Fibroblast of skin of right quadriceps (primary cell): ENCODE measurements at places on chromosomes 7 and 10.
A peak's percentile ranks its signal among the peaks of the same experiment; 100 is the strongest.

DNA sequence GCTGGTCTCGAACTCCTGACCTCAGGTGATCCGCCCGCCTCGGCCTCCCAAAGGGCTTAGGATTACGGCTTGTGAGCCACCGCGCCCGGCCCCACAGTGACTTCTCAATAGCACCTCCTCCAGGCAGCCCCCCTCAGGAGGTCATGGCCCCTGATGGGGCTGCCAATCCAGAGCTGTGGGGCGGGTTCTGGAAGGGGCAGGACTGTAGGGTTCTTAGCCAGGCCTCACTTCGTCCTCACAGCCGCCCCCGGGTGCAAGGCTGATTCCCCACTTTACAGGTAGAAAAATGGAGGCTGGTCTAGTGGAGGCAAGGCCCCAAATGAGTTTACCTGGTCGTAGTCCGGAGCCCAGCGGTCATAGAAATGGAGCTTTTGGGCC, 638 bp downstream of the METTL27 start:
- no peak for DNase-seq

GRCh38 chr7:98956937-98957336, 78.6 kb downstream of the TRRAP start:
- peak; percentile 19 for DNase-seq

DNA sequence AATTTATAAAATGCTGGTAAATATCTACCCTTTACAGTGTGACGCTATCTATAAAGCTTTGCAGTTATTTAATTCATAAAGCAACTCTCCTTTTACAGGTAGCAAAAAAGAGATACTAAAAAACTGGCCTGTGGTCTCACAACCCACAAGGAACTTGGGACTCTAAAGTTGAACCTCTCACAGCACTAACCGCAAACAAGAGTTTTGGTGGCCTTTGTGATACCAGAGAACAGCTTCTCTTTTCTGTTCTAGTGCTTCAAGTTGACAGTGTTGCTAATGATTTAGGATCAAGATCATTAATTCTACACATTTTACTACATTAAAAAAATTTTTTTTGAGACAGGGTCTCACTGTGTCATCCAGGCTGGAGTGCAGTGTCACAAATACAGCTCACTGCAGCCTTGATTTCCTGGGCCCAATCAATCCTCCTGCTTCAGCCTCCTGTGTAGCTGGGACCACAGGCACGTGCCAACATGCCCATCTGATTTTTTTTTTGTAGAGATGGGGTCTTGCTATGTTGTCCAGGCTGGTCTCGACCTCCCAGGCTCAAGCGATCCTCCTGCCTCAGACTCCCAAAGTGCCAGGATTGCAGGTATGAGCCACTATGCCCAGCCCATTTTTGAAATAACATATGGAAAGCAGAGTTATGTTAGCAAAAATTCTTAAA, 56.0 kb upstream of the ST8SIA6 start:
- no peak for DNase-seq

DNA sequence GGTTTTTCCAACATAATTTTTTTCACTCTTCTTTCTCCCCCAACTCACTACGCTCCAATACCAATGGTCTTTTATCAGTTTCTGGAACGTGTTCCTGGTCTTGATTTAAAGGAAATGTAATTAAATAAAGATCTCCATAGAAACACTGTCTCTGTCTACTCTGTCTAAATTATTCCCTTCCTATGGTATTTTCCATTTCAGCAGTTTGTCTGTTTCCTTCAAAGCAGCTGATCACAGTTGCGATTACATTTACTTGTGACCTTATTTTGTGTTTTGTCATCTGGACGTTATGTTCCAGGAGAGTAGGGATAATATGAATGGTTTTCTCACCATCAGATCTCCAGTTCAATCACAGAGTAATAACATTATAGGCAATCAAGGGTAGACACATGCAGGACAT, 359.2 kb downstream of the NRG3 start:
- no peak for DNase-seq

- no peak for DNase-seq
These were observed 176.5 kb upstream of the PHF14 start for GRCh38 chr7:10797157-10797556.

DNA sequence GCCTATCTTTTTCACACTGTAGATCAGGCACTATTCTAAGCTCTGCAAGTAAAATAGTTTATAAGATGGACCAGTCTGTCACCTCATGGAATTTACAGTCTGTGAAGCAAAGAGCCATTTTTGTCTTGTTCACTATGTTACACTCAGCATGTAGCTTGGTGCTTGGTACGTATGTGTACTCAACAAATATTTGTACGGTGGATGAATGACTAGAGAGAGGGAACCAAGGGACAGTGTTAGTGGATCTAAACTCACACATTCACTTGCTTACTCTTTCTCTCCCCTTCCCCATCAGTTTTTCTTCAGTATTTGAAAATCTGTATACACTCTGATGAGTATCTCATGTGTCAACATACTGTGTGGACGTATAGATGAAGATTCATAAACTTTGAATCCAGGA, 45.9 kb downstream of the PTF1A start:
- DNase-seq = no peak

- DNase-seq = no peak
These were observed 67.9 kb upstream of the AFAP1L2 start for GRCh38 chr10:114471906-114472876.

- DNase-seq = peak; percentile 99
These were observed 74.5 kb downstream of the BMPER start for GRCh38 chr7:33979807-33980355.

DNA sequence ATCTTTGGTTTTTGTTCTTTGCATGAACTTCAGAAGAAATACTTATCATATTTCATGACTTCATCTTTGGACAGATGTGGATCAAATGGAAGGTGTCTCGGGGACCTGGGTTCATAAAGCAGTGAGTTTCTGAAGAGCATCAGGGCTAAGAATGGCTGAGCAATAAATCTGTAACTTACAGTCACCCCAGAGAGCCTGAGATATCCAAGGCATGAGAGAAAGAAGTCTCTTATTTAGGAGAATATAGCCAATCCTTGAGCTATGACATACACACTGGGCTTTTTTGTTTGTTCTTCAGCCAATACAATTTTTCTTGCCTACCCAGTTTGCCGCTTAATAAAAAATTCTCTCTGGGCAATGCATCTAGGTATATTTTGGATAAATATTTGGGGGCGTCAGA, 252.6 kb upstream of the INHBA start:
- no peak for DNase-seq

- DNase-seq = no peak
These were observed 355.2 kb downstream of the TNS3 start for GRCh38 chr7:47226696-47227095.

GRCh38 chr10:33216661-33217427, 117.6 kb downstream of the NRP1 start:
- DNase-seq = peak; percentile 79

DNA sequence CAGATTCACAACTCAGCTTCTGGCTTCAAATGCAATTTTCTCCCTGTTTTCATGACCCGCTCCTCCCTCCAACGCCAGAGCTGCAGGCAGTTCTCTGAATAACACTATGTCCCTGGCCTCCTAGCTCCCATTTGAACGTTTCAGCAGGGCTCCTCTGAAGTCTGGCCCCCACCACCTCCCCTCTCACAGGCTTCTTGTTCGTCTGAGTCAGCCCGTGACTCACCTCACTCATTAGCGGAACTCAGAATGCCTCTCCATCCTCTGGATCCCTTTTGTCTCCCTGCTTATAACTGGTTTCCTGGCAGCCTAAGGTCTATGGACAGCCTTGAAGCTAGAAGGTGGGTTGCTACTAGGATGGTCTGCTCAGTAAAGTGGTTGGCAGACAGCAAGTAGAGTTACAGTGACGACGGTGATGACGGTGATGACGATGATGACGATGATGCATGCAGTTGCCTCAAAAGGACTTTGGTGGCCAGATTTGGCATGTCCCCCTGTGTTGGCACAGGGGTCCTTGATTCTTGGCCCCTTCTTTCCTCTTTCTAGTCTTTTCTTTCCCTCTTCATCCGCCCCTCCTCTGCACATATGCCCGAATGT, 83.3 kb upstream of the MKLN1 start:
- peak; percentile 95 for DNase-seq

DNA sequence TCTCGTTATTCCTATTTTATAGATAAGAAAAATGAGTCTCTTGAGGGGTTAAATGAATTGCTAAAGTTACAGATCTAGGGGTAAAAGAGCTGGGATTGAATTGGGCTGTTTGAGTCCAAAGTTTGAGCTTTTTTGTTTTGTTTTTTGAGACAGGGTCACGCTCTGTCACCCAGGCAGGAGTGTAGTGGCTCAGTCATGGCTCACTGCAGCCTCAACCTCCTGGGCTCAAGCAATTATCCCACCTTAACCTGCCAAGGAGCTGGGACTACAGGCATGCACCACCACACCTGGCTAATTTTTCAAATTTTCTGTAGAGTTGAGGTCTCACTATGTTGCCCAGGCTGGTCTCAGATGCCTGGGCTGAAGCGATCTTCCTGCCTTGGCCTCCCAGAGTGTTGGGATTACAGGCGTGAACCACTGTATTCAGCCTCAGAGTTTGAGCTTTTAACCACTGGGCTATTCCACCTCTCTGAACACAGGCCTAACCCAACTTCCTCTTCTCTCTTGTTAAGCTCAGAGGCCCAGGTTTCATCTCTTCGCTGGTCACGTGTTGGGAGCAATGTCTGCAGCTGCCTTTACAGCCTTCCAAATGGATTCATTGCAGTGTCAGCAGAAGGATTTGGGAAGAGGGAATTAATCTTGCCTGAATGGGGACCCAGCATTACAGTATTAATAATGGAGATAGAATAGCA, 8.0 kb downstream of the SUFU start:
- DNase-seq = no peak

- no peak for DNase-seq
These were observed 9.2 kb downstream of the NUP42 start for GRCh38 chr7:23191022-23191421.

GRCh38 chr10:43138757-43139241, 554 bp downstream of the CSGALNACT2 start:
- peak; percentile 32 for DNase-seq

DNA sequence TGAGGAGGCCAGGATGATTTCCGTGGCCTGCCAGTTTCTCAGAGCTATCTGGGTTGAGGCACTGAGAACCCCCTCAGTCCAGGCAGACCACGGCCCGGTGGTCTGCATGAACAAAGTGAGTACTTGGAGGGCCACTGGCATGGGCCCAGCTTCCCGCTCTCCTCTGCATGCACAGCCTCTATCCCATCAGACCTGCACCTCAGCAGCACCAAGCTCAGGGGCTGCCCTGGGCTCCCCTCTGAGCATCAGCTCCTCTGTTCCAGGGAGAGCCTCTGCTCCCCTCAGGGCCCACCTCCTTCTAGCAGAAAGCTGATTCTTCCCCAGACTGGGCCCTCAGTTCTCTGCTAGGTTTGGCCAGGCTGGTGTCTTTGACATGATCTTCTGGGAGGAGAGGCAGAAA, 469.9 kb downstream of the DNAJB6 start:
- no peak for DNase-seq

DNA sequence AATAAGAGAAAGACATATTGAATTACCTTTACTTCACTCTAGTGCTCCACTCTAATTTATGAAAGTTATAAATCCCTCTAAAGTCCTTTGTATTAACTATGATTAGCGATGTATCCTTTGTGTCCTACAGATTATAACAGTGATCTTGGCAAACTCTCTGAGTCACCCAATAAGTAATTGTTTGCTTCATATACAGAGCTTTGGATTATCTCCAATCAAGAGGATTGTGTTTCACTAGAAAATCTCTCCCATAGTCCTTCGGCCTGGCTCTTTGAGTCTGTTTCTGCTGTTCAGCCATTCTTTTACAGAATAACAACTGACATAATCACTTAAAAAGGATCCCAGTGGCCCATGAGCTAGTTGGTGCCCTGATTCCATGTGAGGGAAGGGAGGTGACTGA, 9.5 kb downstream of the LMOD2 start:
- no peak for DNase-seq

- peak; percentile 29 for DNase-seq
These were observed 133.1 kb downstream of the MAPK8 start for GRCh38 chr10:48439581-48440041.

- DNase-seq = peak; percentile 67
These were observed 15.6 kb upstream of the AQP1 start for GRCh38 chr7:30896036-30896435.

DNA sequence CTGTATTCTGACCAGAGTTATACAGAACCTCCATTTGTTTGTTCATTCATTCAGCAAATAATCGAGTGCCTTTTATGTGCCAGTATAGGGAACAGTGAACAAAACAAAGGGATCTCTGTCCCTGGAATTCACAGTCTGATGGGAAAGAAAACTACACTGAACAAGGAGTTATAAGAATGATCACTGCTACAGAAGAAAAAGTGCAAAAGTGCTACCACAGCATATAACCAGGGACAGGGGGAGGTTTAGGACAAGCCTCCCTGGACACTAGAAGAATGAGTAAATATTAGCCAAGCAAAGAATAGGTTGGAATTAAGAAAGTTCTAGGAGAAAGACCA, 4.2 kb downstream of the CLDN12 start:
- DNase-seq = no peak

DNA sequence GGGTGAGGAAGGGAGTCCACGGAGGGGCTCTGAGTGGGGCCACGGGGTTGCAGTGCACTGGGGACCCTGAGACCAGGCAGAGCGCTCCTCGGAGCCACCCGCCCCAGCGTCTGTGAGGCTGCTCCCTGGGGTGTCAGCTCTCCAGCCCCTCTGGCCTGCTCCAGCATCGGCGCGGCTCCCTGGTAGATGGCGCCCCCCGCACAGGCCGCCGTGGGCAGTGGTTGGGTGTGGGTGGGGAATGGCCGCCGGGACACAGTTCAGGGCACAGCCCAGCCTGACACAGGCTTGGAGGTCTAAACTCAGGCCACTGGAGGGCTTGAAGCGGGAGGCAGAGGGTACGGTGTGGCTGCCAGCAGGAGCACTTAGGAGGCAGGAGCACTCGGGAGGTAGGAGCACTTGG, 222.6 kb upstream of the PPP2R2D start:
- no peak for DNase-seq

DNA sequence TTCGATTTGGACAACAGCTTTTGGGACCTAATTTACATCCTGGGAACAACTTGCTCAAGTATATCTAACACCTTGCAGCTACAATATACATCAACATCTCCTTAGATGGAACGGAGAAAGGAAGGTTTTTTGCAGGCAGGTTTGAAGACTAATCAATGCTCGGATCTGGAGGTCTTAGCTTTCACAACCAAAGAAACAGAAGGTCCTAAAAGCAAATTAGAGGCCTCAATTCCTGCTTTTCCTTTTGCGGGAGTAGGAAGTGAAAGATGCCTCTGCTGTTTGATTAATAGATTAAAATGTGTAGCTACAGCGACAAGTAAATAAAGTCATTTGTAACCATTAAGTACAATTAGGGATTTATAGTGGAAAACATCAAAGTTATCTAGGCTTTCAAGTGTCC, 3.7 kb upstream of the SP8 start:
- no peak for DNase-seq

- DNase-seq = no peak
These were observed 8.0 kb upstream of the MNX1 start for GRCh38 chr7:157018328-157018996.
